ENCODE measurements at places on chromosomes 7 and 10.

DNA sequence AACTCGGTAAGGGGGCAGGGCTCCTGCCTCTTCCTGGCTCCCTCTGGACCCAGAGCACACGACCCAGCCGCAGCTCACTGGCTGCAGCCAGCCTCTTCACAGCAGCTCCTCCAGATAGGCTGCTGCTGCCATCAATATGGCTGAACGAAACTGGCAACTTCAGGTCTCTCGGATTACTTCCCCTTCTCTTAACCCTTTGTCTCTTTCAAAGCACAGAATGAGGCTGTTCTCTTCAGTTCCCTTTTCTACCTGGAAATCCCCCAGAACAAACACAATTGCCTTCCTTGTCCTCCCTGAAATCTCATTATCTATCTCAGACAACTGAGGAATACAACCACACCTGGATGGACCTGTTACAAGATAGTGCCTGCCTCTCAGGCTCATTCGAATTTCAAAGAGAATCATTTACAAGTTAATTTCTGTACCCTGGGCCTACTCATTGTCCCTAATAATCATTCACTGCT lies 193.4 kb upstream of the MBL2 start:
- no peak for DNase-seq

GRCh38 chr7:112866424-112866823 lies 76.2 kb upstream of the TMEM168 start:
- no peak for DNase-seq

- DNase-seq: no peak
Observed at GRCh38 chr10:123385508-123386080, 231.4 kb downstream of the BUB3 start.

DNA sequence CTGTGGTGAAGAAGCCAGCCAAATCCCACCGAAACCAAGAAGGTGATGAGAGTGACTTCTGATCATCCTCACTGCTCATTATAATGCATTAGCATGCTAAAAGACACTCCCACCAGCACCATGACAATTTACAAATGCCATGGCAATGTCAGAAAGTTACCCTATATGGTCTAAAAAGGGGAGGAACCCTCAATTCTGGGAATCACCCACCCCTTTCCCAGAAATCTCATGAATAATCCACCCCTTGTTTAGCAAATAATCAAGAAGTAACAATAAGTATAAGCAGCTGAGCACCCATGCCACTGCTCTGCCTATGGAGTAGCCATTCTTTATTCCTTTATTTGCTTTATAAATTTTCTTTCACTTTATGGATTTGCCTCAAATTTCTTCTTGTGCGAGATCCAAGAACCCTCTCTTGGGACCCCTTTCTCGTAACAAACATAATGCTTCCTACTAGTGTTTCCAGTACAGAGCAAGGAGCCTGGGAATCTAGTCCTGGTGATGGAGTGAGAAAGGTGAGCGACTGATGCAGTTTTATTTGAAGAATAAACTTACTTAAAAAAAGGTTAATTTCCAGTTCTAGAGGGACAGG lies 18.4 kb upstream of the EXOC6 start:
- no peak for DNase-seq

- no peak for DNase-seq
Observed at GRCh38 chr10:127756264-127756663, 19.3 kb downstream of the FOXI2 start.

DNA sequence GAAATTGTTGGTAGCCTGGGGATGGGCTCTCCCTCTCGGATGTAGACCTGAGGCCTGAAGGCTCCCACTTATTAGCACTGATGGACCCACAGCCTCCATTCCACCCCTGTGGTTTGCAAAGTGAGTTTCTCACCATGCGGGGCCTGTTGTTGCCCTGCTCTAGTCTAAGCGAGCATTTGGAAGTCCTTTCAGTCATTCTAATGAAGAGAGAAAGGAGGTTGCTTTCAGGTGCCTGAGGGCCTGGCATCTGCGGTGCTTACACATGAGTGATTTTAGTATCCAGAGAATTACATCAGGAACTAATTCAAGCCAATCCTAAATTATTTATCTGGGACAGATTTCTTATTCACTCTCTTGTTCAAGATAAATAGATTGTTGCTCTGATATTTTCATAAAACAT lies 61.6 kb downstream of the NAMPT start:
- no peak for DNase-seq

DNA sequence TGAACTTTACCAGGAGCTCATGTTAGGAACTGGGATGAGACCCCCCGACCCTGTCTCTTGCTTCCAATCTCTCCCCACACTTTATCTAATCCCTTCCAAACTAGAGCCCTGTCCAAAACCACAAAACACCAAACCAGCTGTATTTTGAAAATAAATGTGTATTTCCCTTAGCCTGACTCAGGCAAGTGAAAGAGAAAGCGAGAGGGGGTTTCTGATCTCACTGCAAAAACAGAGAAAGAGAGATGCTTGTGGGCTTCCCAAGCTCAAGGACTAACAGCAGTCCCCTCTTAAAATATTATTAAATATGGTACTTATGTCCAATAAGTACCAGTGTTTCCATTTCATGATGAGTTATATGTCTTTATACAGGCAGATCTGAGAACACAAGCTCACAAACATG lies 122.0 kb downstream of the AGMO start:
- DNase-seq: no peak

GRCh38 chr10:62996925-62997324 lies 136.2 kb upstream of the NRBF2 start:
- DNase-seq: no peak

GRCh38 chr7:106112972-106113421 lies 885 bp upstream of the SYPL1 start:
- DNase-seq: no peak

DNA sequence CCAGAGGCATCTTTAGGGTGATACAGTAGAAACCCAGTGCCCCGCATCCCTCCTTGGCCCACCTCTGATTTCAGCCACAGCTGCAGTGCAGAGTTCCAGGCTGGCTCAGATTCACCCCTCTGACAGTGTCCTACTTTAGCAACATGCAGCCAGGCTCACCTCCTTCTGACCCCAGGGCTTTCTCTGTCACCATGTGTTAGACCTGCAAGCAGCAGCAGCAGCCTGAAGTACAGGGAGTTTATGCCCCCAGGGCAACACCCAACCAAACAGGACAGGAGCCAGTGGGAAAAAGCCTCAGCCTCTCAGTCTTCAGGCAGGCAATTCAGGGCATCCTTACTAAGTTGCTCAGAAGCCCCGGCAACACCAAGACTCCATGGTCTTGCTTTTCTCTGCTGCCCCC lies 109.0 kb upstream of the PLXNA4 start:
- no peak for DNase-seq

DNA sequence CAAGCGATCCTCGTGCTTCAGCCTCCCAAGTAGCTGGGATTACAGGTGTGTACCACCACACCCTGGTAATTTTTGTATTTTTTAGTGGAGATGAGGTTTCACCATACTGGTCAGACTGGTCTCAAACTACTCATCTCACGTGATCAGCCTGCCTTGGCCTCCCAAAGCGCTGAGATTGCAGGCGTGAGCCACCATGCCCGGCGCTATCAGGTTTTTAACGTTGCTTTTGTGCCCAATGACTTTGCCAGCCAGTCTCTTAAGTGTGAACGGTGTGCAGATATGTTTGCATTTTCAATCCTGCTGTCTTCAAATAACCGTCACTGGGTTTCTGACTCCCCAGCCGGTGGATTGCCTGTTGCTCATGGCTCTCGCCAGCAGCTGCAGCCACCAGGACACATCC lies 201.8 kb upstream of the PPP2R2D start:
- DNase-seq: no peak

DNA sequence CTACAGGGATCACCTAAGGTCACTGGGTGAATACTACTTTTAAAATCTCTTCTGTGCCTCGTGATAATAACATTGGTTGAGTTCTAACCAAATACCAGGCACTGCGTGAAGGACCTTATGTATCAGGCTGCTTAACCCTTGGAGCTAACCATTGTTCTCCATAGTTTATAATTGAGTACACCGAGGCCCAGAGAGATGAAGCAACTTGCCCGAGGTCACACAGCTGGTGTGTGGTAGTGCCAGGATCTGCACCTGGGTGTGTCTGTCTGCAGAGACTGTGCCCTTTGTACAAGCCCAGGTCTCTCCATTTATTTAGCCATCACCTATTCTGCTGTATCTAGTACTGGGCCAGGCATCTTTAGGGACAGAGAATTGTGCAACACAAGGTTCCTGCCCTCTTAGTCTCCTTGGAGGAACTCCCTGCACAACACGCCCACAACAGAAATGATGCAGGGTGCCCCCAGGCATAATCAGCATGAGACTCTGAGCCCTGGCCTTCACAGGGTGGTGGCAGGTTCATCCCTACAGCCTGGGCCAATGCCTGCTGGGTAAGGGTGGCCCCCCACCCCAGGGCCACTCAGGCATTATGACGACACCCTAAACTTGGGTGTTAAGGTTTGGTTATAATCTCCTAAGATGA lies 31.5 kb downstream of the UNC5B start:
- no peak for DNase-seq

- no peak for DNase-seq
Observed at GRCh38 chr10:62652564-62652963, 152.0 kb upstream of the ADO start.

GRCh38 chr7:130758429-130759056 lies 24.5 kb upstream of the KLF14 start:
- DNase-seq: peak; percentile 26

DNA sequence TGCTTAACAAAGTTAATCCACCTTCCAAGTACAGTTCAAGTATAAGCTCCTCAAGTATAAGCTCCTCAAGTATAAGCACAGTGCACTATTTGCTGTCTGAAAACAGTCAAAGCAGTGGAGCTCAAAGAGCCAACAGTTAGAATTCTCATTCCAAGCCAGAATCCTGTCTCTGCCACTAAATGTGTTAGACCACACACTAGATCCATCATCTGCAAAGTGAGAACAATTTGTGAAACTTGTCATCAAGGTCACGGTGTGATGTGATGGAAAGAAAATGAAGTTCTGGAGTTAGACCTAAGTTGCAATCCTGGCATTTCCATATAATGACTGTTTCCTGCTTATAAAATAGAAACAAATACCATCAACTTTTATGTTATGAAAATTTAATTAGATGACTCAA lies 602.5 kb downstream of the TNS3 start:
- DNase-seq: no peak

- peak; percentile 16 for DNase-seq
Observed at GRCh38 chr7:17706734-17707133, 233.6 kb downstream of the SNX13 start.

DNA sequence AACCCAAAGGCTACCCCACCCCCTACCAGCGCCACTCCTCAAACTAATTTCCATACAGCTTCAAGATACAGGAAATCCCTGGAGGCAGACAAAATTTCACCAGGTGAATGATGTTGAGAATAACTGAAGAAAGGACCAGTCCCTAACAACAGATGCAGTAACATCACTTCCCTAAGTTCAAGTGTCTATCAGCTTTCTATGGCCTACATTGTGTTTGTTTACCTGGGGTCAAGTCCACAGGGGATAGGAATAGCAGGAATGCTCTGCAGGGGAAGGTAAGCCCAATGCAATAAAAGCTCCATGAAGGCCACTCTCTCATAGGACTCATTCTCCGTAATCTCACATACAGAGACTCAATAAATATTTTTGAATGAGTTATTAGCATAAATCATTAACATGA lies 26.9 kb downstream of the FAM13C start:
- DNase-seq: no peak

DNA sequence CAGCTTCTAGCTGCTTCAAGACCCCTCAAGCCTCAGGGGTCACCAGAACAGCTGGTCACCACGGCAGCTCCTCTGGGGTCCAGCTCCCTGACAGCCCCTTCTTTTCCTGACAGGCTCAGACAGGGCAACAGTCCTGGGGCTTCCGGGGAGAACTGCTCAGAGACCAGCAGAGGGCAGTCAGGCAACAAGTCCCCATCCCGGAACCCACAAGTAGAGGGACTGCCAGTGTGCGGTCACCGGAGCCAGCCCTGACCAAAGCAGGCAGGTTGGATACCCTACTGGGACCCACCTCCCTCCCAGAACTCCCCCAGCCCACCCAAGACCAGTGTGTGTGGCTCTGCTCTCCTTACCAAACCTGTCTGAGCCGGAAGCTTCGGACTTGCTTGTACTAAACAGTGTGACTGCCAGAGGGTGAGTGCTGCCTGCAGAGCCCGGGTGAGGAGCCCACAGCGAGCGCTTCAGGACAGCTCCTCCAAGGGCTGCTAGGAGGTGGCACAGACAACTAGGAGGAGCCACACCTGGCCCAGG lies 40.3 kb downstream of the YKT6 start:
- DNase-seq: peak; percentile 49

- DNase-seq: no peak
Observed at GRCh38 chr7:100677308-100678267, 4.0 kb downstream of the GNB2 start.

DNA sequence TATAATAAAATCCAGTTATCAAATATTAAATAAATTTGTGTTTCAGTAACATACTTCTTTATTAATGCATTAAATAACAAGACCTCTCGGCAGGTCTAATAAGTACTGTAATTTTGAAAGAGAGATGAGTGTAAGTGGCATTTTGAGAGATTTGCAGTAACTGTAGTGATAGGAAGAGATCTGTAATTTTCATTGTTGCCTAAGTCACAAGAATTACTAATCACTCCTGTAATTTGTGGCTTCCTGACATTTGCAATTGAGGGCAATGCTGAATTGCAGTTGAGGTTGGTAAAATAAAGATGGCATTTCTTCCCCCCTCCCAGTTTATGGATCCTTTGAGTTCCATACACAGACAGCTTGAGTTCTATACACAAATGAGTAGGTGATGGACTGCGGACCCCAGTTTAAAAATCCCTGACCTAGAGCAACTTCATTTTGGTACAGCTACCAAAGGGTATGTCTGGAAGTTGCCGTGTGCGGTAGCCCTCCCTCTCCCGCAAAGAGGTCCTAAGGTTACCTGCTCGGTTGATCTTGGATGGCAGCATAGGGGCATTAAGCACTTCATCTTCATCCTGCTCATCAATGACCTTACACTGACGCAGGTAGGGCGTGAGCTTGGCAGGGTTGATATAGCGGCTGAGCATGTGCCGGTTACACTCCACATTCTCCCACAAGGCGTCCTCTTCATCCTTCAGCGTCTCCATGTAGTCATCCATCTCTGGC lies 96.4 kb downstream of the CARD11 start:
- no peak for DNase-seq

DNA sequence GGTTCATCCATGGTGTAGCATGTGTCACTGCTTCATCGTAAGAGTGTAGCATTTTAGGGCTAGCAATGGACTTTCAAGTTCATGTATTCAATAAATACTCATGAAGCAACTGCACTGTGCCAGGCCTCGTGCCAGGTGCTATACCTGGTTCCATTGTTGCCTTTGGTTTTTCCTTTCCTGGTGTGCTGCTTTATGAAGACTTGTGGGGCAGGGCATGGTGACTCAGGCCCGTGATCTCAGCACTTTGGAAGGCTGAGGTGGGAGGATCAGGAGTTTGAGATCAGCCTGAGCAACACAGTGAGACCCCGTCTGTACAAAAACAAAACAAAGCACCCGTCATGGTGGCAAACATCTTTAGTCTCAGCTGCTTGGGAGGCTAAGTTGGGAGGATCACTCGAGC lies 2.2 kb upstream of the CPA4 start:
- no peak for DNase-seq

Measured in central memory CD4-positive, alpha-beta T cell (primary cell).